ENCODE measurements at places on chromosomes 3 and 15. TPM values are rescaled to one million over a fixed set of nuclear protein-coding genes. Genes with fewer than 3 reads are reported as not detected.

- peak; percentile 90 for DNase-seq
Observed at GRCh38 chr3:12967606-12968351, 105.5 kb downstream of the IQSEC1 start.

- no peak for DNase-seq
Observed at GRCh38 chr3:134364936-134365765, 9.1 kb downstream of the AMOTL2 start.

GRCh38 chr15:66133247-66133885 is 120.2 kb downstream of the MEGF11 start:
- DNase-seq = no peak

- DNase-seq = no peak
Observed at GRCh38 chr3:101811875-101812274, 32.9 kb downstream of the NXPE3 start.

DNA sequence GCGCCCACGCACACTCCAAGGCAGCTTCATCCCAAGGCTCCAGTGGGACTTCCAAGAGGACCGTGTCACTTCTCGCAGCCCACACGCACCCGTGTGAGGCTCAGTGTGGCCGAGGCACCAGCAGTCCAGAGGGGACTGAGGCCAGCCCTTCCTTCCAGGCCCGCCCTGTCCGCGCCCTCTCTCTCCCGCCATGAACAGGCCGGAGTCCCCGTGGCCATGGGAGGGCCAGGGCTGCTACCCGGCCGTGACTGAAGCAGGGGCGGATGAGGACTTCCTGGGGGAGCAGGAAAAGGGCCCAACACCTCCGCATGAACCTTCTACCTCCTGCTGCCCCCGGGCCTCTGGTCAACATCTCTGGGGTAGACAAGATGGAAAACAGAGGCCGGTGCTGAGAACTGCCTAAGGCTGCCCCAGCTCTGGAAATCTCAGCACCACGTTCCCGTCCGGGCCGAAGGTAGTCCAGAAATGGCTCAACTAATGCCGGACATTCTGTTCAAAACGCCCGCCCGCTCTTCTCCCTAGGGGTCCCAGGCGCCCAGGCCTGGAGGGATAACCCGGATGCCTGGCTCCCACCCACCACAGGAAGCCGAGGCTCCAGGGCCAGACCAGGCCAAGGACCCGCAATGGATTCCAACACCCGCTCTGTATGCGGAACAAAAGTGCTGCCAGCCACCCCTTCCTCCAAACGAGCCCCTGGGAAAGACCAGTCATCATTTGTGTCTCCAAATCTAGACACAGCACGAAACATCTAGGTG is 32.7 kb downstream of the TNK2 start:
- no peak for DNase-seq

PRSS50 gene
- total RNA-seq = 0.15 TPM

AGBL1 gene
- total RNA-seq = 0.09 TPM

ATP10A gene
- 1.9 TPM for total RNA-seq

SLC28A2 gene
- not detected for total RNA-seq

MANF gene
- total RNA-seq = 53.4 TPM

GOLGA8J gene
- not detected for total RNA-seq
